ENCODE measurements at places on chromosomes 12 and 14.

- no peak for DNase-seq
Measured at GRCh38 chr14:94269156-94269555, 23.9 kb downstream of the SERPINA10 start.

- DNase-seq, result no peak
Measured at GRCh38 chr12:55696141-55696540, 11.6 kb downstream of the ITGA7 start.

GRCh38 chr12:26769611-26770010 lies 63.4 kb downstream of the ITPR2 start:
- DNase-seq, result no peak

DNA sequence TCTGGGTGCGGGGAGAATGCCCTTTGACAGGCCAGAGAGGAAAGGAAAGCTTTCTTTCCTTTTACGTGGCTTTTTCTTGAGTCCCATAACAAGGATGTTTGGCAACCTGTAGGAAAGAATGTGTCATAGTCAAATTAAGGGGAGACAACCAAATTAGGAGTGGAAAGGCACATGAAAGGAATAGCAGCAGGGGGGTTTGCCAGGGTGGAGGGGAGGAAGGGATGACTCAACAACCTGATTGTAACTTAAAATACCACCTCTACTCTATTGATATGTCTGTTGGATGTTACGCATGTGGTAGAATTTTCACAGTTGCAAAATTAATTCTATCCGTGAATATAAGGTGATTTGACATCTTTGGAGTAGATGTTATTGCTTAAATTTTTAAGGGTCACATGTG lies 28.5 kb upstream of the MYBPC1 start:
- DNase-seq, result no peak

DNA sequence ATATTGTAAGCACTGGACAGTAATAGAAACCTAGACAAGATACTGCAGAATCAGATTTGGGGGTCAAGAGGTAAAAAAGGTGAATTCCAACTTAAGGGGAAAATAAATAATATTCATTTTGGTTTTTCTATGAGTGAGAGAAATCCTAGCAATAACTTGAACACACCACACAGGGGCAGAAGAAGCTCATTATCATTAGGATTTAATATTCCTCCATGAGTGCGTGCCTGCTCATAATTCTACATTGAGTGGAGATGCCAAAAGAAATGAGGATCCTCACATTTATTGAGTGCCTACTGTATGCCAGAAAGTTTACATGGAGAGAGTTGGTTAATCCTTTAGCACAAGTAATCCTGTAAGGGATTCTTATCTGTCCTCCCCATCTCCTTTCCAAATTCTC lies 40.5 kb upstream of the C14orf132 start:
- peak; percentile 50 for DNase-seq

DNA sequence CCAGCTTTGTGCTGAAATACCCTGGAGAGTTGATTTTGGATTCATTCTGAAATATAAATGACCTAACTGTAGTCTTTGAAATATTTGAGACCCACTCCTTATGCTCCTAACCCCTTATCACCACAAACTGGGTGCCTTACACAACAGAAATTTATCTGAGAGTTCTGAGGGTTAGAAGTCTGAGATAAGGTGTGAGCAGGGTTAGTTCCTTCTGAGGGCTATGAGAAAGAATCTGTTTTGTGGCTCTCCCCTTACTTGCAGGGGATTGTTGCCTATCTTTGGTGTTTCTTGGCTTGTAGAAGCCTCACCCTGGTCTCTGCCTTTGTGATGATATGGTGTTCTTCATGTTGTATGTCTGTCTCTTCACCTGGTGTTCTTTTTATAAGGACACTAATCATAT lies 91.7 kb downstream of the DERA start:
- DNase-seq, result no peak

DNA sequence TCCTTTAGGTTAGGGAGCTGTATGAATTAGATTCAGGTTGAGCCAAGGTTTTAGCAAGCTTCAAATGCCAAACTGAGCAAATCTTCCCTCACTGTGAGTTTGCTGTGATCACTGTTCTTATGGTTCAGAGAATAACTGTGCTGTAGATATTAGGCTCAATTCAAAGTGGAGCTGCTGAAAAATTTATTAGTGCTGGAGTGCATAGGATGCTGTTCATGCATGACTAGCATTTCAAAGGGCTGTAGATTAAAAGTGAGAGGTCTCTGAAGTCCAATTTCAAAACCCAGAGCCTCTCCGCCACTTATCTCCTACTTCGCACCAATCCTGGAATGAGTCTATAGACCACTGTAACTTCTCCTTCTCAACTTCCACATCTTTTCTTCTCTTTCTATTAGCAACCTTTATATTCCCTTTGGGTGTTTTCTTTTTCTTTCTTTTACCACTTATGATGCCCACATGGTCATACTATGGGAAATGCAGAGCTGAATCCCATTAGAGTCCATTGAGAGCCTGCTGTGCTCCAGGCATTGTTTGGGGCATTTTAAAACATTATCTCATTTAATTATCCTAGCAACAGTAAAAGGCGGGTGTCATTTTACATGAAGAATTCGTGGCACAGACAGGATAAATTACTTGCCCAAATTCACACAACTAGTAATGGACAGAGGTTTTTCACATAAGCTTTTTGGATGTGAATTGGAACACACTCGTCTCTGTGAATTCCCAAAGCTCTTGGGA lies 77.5 kb upstream of the EEA1 start:
- DNase-seq, result no peak

DNA sequence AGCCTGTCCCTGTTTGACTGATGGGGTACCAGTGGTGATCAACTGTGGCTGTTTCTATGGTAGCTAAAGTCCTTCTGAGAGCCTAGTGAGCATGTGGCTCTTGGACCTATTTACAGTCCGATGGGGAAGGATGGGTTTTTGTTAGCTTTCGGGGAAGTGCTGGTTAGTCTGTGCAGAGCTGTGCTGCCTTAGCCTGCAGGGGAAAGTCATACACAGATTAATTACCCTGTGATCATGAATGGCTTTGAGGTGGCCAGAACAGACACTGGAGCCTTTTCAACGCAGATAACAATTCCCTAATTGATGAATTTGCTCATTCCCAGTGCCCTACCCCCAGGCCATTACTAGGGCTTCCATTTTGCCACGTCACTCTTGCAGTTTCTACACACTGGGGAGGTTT lies 99.7 kb downstream of the WSCD2 start:
- DNase-seq, result no peak

DNA sequence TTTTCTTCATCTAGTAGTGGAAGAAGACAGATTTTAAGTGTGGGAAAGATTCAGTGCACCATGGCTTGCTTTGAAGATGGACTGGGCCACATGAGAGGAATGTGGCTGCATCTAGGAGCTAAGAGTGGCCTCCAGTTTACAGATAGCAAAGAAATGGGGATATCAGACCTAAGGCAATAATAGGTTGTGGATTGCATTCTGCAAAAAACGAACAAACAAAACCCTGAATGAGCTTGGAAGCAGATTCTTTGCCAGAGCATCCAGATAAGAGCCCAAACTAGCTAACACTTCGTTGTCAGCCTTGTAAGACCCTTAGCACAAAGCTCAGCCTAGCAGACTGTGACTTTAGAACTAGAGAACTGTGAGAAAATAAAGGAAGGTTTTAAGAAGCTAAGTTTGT lies 9.6 kb downstream of the ATXN7L3B start:
- DNase-seq, result no peak

DNA sequence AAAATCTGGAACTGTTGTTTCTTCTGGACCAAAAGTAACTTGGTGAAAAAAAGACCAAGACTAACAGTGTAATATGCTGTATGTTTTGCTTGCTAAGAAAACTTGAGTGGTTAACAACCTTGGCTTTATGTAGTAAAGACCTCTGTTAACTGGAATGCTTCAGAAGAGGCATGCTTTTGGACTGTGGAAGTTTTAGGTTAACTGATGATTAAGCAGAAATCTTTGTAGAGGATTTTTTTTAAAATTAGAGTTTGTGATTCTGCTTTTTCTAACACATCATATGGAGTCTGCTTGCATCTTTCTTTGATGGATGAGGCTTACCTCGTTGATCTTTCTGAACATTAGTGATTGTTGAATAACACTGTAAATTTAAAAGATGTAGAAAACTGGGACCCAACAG lies 17.5 kb downstream of the PELI2 start:
- no peak for DNase-seq

GRCh38 chr12:131040491-131040890 lies 86.8 kb downstream of the ADGRD1 start:
- no peak for DNase-seq

GRCh38 chr14:24435192-24435810 lies 5.5 kb downstream of the KHNYN start:
- no peak for DNase-seq

GRCh38 chr12:100953217-100953616 lies 158.6 kb downstream of the ANO4 start:
- DNase-seq, result no peak

DNA sequence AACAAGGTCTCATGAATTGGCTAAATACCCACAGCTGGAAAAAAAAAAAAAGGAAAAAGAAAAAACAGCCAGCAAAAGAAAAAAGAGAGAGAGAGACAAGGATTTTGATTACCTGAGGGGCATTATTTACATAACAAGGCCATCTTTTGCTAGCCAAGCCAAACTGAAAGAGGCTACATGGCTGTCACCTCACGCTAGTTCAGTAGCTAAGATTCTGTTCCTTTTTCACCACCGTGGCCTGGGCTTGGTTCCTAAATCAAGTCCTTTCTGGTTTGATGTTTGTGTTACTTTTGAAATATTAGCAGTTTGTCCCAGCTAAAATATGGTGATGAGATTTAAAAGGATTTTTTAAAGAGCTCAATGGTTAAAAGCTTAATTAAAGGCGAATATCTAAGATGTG lies 2.0 kb upstream of the SDS start:
- DNase-seq, result no peak

GRCh38 chr14:64952598-64953309 lies 10.2 kb upstream of the GPX2 start:
- no peak for DNase-seq

DNA sequence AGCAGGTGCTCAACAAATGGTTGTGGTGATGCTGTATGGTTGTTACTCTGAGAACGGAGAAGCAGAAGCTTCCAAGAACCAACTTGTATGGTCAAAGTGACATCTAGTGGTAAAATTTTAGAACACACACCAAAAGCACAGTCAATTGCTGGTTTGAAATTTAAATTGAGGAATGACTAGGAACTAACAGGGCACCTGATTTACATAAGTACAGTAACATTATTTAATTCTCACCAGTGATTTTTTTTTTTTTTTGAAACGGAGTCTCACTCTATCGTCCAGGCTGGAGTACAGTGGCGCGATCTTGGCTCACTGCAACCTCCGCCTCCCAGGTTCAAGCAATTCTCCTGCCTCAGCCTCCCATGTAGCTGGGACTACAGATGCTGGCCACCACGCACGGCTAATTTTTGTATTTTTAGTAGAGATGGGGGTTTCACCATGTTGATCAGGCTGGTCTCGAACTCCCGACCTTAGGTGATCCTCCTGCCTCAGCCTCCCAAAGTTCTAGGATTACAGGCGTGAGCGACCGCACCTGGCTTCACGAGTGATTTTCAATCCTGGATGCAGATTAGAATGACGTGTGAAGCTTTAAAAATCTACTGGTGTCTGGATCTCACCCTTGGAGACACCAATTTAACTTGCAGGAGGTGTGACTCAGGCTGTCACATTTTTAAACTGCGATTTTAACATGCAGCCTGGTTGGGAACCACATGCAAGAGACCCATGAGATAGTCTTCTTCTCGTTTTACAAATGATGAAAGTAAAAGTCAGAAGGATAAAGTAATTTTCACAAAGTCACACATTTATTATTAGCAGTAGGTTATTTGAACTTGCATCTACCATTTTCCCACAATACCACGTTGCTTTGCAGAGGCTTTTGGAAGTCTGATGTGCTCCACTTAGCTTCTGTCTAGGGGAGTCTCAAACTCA lies 14.1 kb upstream of the NUMB start:
- peak; percentile 81 for DNase-seq

- DNase-seq, result no peak
Measured at GRCh38 chr12:22231836-22232235, 102.7 kb downstream of the ST8SIA1 start.

GRCh38 chr14:31320922-31321766 lies 99.2 kb downstream of the HEATR5A start:
- DNase-seq, result no peak

DNA sequence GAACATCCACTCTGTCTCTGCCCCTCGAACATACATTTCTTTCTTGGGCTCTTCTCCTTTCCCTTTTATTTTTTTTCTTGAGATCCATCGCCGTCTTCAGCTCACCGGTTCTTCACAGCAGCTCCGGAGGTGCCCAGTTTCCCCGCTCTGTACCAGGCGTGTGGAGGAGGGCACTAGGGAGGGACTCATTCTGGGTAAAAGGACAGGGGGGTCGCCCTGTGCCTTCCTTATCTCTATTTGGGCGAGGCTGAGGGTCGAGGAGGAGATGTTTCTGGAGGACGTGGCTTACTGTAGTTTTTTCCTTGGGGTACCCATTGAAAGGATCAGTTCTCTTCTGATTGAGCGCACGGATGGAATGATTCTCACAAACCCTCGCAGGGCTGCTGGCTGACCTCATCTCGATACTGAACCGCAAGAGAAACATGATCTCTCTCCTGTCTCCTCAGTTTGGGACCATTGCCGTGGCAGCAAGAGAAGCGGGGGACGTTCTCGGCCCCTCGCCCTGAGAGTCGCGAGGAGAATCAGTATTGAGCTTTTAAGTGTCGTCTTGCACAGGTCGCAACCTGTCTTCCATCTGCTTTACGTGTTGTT lies 386 bp downstream of the LIN52 start:
- peak; percentile 36 for DNase-seq

DNA sequence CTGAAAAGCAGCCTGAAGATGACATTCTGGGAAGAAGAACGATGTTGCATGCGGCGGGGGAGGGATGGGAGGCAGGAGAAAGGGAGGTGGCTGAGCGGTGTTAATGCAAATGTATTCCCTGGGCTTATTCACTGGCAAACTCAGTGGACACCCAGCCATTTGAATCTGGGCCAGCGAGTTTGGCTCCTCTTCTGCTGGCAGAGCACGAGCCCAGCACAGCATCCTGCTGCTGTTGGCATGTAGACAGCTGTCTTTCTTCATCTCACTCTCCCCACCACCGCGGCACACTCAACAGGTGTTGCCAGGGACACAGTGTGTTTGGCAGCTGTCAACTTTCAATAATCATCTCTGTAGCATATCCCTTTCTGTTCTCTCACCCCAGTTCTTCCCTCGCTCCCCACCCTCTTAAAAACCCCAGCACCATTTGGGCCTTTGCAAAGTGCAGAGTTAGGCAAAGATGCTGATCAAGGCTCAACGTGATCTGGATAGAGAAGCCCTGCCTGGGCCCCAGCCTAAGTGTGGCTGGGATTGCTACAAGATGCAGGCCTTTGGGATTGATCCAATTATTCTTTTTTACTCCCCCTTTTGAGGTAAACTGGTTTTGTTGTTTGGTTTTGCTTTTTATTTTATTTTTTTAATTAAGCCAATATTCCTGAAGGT lies 131.9 kb downstream of the EXOC5 start:
- no peak for DNase-seq

DNA sequence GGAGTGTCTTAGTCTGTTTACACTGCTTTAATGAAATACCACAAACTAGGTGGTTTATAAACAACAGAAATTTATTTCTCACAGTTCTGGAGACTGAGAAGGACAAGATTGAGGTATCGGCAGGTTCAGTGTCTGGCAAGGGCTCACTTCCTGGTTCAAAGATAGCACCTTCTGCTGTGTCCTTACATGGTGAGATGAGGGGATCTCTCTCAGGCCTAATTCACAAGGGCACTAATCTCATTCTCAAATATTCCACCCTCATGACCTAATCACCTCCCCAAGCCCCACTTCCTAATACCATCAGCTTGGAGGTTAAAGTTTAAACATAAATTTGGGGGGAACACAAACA lies 35.0 kb upstream of the PLEK2 start:
- no peak for DNase-seq
